ENCODE measurements at places on chromosomes 2 and 18.

DNA sequence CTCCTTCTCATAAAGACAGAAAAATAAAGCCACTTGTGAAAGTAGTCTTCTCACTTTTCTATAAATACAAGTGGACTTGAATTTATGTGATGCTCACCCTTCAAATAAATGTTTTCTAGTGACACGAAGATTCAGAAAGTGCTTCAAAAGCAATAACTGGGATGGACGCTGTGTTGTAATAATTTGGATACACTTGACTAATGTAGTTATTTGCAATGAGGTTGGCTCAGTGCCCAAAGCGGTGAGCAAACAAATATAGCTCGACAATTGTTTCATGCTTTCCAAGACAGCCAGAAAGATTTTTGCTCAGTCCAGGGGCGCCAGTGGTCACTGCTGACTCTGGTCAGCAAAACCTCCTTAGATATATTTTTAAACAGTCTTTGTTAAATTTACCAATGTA lies 278.6 kb upstream of the KLHL14 start:
- DNase-seq = no peak

- DNase-seq = no peak
Measured at GRCh38 chr2:105515581-105516415, 116.9 kb upstream of the FHL2 start.

DNA sequence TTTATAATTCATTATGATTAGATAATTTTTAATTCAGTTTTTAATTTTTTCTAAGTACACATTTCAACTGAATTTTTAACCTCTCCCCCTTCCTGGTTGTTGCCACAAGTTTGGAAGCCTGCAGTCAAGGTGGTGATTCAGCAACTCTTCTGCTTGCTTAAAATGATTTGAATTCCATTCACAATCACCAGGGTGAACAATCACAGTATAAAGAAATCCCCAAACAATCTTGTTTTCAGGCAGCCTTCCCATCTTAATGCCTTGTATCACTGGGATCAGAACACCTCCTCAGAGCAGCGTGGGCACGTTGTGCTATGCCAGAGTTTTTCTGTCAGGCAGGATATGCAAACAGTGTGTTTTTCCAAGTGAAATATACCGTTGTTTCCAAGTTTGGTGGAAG lies 46.7 kb upstream of the BARD1 start:
- no peak for DNase-seq

GRCh38 chr2:86186431-86186830 lies 8.8 kb downstream of the IMMT start:
- no peak for DNase-seq

- DNase-seq = no peak
Measured at GRCh38 chr2:105397953-105398335, 907 bp downstream of the FHL2 start.

All from mucosa of descending colon (tissue), 3 donors.